Heart left ventricle (tissue), 16 donors: ENCODE measurements at places on chromosomes 3 and 15.
A peak's percentile ranks its signal among the peaks of the same experiment; 100 is the strongest.

GRCh38 chr15:66171841-66172240 lies 81.7 kb downstream of the MEGF11 start:
- DNase-seq, result no peak

GRCh38 chr15:46682969-46683791 lies 1034.1 kb upstream of the SEMA6D start:
- no peak for DNase-seq

DNA sequence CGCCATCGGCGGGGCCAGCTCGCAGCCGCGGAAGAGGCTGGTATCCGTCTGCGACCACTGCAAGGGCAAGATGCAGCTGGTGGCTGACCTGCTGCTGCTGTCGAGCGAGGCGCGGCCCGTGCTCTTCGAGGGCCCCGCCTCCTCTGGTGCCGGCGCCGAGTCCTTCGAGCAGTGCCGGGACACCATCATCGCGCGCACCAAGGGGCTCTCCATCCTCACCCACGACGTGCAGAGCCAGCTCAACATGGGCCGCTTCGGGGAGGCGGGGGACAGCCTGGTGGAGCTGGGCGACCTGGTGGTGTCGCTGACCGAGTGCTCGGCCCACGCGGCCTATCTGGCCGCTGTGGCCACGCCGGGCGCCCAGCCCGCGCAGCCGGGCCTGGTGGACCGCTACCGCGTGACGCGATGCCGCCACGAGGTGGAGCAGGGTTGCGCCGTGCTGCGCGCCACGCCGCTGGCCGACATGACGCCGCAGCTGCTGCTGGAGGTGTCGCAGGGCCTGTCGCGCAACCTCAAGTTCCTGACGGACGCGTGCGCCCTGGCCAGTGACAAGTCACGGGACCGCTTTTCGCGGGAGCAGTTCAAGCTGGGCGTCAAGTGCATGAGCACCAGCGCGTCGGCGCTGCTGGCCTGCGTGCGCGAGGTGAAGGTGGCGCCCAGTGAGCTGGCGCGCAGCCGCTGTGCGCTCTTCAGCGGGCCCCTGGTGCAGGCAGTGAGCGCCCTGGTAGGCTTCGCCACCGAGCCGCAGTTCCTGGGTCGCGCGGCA lies 1.8 kb downstream of the TLNRD1 start:
- DNase-seq, result peak; percentile 34

GRCh38 chr3:19488939-19489338 lies 340.6 kb downstream of the KCNH8 start:
- no peak for DNase-seq

GRCh38 chr3:42061713-42062380 lies 29.3 kb upstream of the TRAK1 start:
- DNase-seq, result peak; percentile 85

- no peak for DNase-seq
Measured at GRCh38 chr3:71513515-71513914, 70.0 kb downstream of the FOXP1 start.

DNA sequence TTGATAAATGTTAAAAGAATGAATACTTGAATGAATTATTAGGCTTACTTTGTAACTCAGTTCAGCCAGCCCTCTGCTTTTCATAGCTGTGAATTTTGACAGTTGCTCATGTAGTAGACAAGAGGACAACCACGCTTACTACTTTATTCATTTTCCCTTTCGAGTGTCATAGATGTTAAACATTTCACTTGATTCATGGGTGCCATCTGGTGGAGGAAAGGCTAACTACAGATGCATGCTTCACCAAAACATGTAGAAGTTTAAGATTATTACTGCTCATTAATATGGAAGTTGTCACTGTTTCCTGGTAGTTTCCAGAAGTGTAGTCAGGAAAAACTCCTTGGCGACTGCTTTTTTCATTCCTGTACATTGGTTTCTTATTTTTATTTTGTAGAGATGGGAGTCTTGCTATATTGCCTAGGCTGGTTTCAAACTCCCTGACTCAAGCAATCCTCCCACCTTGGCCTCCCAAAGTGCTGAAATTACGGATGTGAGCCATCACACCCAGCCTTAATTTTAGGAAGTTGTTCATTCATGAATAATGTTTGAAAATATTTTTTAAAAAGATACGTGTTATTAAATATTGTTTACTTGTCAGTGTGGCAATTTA lies 163.2 kb downstream of the B3GALNT1 start:
- peak; percentile 67 for DNase-seq

DNA sequence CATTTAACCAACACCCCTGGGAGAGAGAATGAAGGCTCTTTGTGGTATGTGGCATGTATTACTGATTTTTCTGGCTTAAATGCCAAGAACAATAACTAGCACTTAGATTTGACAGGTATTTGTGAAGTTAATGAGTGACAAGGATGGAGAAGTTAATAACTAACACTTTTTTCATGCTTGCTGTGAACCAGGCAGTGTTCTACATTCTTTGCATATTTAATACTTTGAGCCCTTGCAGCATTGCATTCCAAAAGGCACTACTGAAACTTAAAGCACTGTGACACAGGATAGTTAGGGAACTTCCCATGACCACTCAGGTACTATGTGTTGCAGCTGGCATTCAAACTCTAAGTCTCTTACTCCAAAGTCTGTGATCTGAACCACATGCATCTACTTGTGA lies 650.6 kb downstream of the ZPLD1 start:
- no peak for DNase-seq

- no peak for DNase-seq
Measured at GRCh38 chr3:42601896-42602581, 1.6 kb downstream of the NKTR start.

GRCh38 chr3:192449036-192449435 lies 278.3 kb downstream of the FGF12 start:
- DNase-seq, result no peak

GRCh38 chr3:153079386-153079785 lies 82.6 kb upstream of the RAP2B start:
- no peak for DNase-seq

DNA sequence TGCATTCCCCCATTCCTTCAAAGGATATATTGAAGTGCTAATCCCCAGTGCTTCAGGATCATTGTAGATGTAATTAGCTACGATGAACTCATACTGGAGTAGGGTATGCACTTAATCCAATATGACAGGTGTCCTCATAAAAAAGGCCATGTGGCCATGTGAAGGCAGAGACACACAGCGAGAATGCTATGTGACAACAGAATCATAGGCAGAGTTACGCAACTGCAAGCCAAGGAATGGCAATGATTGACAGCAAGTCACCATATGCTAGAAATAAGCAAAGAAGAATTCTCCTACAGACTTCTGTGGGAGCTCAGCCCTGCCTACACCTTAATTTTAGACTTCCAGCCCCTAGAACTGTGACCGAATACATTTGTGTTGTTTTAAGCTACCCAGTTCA lies 875.6 kb upstream of the ROBO1 start:
- DNase-seq, result no peak

DNA sequence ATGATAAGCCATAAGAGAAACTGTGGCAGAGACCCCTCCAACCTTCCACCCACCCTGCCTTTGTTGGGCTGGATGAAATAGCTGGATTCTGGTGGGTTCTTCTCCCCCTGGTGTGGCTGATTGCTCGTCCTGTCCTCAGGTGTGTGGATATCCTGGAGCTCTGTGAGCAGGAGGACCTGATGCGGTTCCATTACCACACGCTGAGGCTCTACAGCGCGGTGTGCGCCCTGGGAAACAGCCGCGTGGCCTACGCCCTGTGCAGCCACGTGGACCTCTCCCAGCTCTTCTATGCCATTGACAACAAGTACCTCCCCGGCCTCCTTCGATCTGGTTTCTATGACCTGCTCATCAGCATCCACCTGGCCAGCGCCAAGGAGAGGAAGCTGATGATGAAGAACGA lies 306.3 kb upstream of the CHRM5 start:
- no peak for DNase-seq

DNA sequence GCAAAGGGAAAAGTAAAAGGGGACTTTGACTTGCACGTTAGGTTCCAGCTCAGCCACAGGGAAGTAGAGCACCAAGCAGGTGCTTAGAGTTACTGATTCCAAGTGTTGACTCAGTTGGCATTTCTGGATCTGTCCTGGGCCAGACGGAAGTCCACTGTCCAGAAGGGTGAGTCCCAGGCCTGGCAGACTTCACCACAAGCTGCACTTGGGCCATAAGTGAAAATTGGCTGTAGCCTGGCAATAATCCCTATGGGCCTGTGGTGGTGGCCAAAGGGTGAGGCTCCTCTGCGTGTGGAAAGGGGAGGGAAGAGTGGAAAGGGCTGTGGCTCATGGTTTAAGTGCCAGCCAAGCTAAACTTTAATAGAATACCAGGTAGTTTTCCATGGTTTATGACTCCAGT lies 121.5 kb downstream of the DTWD1 start:
- DNase-seq, result no peak

DNA sequence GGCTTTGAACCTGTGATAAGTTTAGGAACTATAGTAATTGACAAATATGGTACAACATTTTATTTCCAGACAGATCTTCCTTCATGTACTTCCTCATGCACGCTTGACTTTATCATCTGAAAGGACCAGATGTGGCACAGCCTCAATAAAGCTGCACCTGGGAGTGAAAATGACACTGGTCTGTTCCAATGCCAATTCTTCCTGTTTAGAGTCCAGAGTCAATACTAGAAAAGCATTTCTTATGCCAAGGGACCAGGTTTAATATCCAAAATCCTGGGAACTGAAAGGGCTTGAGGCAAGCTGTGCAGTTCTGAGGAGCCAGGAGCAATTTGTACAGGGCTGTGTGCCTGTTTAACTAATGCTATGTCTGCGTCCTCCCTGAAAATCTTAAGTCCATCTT lies 15.3 kb downstream of the DPH6 start:
- DNase-seq, result no peak
